Chondrocyte (in vitro differentiated cells): ENCODE measurements at places on chromosomes 13 and 19. TPM values are rescaled to one million over a fixed set of nuclear protein-coding genes. Genes with fewer than 3 reads are reported as not detected.

DNA sequence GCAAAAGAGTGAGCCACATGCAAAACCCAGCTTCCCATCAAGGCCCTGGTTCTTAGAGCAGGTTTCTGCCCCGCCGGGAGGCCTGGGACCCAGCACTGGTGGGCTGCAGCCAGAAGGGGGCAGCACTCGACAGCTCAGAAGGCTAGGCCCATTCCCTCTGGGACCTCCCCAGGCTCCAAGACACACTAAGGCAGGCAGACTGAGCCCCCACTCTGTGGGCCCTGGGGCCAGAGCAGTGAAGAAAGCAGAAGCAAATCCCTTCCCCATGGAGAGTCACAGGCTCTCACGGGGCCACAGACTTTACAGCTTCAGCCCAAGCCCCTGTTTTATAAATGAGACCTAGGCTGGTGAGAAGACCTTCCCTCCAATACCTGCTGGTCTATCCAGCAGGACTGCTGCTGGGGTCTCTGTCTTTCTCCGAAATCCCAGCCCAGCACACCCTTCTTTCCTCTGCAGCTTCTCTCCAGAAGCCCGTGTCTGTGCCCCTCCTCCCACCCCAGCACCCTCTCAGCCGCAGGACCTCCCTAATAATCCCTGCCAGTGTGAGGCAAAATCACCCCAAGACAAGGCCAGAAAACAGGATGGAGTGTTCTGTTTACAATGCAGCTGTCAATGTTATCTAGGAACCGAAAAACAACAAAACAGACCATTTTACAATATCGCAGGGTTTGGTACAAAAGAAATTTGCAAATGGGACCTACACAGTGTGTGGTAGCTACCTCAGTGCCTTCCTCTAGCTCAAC, 109.3 kb downstream of the ABCC4 start:
- DNase-seq: no peak

DNA sequence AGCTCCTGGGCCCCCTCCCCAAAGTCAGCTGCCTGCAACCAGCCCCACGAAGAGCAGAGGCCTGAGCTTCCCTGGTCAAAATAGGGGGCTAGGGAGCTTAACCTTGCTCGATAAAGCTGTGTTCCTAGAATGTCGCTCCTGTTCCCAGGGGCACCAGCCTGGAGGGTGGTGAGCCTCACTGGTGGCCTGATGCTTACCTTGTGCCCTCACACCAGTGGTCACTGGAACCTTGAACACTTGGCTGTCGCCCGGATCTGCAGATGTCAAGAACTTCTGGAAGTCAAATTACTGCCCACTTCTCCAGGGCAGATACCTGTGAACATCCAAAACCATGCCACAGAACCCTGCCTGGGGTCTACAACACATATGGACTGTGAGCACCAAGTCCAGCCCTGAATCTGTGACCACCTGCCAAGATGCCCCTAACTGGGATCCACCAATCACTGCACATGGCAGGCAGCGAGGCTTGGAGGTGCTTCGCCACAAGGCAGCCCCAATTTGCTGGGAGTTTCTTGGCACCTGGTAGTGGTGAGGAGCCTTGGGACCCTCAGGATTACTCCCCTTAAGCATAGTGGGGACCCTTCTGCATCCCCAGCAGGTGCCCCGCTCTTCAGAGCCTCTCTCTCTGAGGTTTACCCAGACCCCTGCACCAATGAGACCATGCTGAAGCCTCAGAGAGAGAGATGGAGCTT, 4.7 kb upstream of the CEACAM5 start:
- DNase-seq: no peak

- no peak for DNase-seq
These were observed 5.8 kb downstream of the FTL start for GRCh38 chr19:48970923-48971395.

DNA sequence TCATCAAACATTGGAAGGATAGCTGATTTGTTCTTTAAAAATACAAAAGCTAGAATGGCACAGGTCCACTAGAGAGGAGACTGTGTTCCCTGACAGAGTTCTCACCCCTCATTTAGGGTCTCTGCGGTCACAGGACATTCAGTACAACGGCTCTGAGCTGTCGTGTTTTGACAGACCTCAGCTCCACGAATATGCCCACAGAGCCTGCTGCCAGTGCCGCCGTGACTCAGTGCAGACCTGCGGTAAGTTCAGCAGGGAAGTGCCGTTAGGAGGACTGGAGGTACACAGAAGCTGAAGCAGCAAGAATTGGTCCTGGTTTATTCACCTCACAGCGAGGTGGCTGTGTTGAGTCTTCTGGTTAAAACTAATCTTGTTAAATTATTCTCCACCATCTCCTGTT, 90.0 kb downstream of the TNFRSF19 start:
- DNase-seq: no peak

DNA sequence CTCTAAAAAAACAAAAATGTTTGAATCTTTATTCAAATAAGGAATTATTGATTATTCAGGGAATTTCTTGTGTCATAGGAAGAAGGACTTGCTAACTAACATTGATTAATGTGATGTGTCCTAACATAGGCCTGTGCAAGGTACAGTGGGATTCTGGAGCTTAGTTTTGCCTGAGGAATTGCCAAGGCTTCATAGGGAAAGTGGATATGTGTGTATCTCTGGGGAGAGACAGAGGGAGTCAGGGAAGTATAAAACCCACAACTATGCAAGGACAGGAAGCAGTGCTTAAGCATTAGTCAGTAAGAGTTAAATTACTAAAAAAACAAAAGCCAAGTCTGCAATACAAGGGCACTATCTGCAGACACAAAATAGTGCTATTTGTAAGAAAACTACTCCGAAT, 59.6 kb downstream of the WDFY2 start:
- no peak for DNase-seq

GRCh38 chr19:40055049-40055448, 982 bp downstream of the ZNF780B start:
- no peak for DNase-seq

GRCh38 chr13:69959046-69959445, 148.6 kb upstream of the ATXN8OS start:
- DNase-seq: no peak

GRCh38 chr13:73603646-73604045, 530.6 kb downstream of the KLF12 start:
- no peak for DNase-seq

DNA sequence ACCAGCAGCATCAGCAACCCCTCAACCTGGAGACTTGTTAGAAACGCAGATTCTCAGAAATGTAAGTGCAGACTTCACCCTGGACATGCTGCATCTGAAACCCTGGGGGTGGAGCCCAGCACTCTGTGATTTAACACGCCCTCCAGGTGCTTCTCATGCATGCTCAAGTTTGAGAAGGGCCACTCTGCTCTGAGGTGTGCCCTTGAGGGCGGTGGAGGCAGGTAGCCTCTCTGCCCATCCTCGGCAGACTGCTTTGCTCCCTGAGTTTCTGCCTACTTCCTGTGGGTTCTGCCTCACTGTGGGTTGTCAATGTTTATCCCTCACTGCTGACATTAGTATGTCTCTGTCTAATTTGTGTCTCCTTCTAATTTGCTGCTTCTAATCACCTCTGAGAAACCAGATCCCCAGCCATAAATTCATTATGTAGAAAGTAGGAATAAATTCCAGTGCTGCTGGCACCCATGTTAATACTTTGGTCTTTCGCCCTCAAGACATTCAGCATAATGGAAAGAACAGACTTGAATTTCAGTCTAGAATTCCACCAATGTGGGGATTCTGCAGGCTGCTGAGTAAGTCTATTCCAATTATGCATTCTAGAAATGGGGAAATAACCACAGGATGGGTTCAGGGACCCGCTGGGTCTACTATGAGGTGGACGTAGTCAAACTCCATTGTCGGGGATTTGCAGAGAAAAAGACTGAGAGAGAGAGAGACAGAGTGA, 51.3 kb upstream of the CYSLTR2 start:
- no peak for DNase-seq

DNA sequence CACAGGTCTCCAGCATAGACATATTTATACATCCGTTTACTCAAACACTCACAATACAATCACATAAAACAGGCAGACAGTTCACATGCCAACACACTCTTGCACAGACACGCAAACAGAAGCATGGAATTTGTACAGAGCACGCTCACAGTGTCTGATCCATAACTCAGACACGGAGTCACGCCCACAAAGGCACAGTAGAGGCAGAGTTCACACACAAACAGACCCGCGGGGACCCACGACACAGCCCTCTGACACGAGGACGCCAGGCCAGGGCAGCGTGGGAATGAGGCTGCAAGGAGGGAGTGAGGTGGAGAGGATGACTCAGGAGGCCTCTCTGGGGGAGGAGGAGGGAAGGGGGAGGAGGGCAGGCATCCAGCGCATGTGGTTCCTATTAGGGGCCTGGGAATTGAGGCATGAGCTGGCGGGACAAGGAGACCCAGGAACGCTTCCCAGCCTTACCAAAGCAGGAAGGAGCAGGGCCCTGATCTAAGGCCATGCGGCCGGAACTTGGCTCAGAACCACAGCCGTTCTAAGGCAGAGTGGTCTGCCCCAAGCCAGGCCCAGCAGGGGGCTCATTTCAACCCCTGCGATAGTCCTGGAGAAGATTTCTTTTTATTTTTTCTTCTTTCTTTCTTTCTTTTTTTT, 9.1 kb upstream of the OLFM2 start:
- peak; percentile 96 for DNase-seq

DNA sequence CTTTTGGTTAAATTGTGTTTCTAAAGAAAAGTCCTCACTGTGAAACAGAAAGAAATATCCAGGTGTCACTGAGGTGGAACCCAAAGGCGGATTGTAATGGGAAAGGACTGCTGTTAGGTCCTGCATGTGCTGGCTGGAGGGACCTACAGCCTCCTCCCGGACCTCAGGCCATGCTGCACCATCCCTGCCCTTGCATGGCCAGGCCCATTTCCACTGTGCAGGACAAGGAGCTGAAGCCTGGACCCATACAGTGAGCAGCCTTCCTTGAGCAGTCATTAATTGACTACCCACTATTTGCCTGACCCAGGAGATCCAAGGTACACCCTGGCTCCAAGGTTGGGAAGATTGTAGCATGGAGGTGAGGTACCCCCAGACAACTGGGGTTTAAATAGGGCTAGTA, 17.6 kb downstream of the VSTM2B start:
- DNase-seq: peak; percentile 34

- DNase-seq: no peak
These were observed 74.7 kb downstream of the C13orf42 start for GRCh38 chr13:51036418-51036817.

DNA sequence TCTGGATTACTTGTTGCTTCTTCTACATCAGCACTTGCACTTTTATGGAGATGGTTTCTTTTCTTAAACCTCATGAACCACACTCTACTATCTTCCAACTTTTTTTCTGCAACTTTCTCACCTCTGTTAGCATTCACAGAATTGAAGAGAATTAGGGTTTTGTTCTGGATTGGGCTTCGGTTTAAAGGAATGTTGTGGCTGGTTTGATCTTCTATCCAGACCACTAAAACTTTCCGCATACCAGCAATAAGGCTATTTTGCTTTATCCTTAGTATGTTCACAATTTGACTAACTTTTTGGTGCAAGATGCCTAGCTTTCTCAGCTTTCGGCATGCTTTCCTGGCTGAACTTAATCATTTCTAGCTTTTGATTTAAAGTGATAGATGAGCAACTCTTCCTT, 666.7 kb upstream of the MIR17HG start:
- DNase-seq: no peak

DNA sequence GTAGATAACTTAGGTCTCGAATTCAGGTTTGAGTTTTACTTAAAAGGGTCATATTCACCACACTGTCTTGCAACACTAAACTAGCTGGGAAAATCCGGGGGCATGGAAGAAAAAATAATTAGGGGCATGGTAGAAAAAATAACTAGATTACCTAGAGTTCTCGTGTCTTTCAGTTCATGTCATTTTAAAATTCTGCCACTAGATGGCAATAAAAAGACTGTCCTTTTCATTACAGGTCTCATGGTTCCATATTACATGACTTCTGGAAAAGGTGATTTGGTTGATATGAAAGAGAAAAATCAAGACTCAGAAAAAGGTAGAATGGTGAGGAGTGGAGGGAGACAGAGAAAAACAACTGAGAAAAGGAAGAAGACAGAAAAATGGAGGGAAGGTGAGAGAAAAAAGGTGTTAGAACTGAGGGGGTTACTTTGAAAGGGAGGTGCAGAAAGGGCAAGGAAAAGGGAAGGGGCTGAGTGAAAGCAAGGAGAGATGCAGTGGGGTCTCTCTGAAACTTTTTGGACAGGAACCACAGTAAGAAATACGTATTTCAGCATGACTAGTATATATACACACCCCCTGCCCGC, 299.0 kb downstream of the KLF12 start:
- DNase-seq: no peak

DNA sequence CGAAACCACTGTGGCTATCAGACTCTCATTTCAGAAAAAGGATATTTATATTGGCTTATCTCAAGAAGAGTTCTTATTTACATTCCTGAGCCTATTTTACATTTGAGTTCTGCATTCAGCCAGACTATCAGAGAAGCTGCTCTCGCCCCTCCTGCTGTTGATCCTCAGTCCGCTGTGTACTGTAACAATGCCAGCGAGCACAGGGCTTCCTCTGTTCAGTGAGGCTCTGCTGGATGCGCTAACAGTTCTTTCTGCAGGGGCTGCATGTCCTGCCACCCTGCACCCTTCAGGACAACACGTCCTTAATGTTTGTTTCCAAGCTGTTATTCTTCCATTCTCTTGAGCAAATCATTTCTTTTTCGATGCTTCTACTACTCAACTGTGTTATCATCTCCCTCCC, 463.7 kb upstream of the SGCG start:
- DNase-seq: no peak

- no peak for DNase-seq
These were observed 31.9 kb downstream of the PAK4 start for GRCh38 chr19:39157275-39157996.

- DNase-seq: no peak
These were observed 9.0 kb downstream of the GCDH start for GRCh38 chr19:12899891-12900518.

DNA sequence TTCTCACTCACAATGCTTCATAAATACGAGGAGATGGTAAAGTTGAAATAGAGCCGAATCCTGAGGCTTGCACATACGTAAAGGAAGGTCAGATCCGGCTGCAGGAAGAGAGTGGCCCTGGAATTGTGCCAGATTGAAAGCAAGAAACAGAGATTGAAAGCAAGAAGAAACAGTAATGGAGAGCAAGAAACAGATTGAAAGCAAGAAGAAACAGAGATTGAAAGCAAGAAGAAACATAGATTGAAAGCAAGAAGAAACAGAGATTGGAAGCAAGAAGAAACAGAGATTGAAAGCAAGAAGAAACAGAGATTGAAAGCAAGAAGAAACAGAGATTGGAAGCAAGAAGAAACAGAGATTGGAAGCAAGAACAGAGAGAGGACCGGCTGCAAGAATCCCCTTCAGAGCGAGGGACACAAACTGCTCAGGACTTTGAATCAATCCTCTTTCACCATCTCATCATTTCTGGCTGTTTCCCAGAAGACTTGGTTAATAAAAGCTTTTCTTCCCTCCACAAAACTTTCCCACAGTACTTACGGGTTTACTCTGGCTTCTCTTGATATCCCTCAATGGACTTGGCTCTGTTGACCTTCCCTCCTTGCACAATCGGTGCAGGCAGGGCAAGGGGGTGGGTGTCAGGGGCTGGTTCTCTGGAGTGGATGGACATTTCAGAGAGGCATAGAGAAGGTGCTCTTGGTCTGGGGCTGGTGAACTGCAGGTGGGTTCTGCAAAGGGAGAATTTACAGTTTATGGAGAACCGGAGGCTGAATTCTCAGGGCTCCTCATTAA, 25.5 kb downstream of the OR7A5 start:
- no peak for DNase-seq

- no peak for DNase-seq
These were observed 138.3 kb upstream of the RFC3 start for GRCh38 chr13:33679658-33680012.

Gene MAMSTR
- 1.6 to 2.9 TPM (median 1.7 TPM) in 3 replicates for total RNA-seq

Gene MATK
- total RNA-seq: not detected in 3 replicates

Gene SLC6A16
- 3.5 to 5.2 TPM (median 3.5 TPM) in 3 replicates for total RNA-seq

Gene CCDC70
- not detected in 3 replicates for total RNA-seq

Gene SLITRK1
- 0.05 to 0.36 TPM (median 0.08 TPM) in 3 replicates for total RNA-seq

Gene PRTN3
- total RNA-seq: not detected in 3 replicates

Gene SULT2A1
- total RNA-seq: not detected in 3 replicates

Gene SBSN
- 0.30 to 0.56 TPM (median 0.36 TPM) in 3 replicates for total RNA-seq
